Muscle of leg (tissue), 16 donors: ENCODE measurements at places on chromosomes 5 and 9. TPM values are rescaled to one million over a fixed set of nuclear protein-coding genes. Genes with fewer than 3 reads are reported as not detected.

CDC25C gene
- 4.0 TPM for total RNA-seq

- H3K27ac ChIP-seq: no peak overlapping the region
- H3K4me3 ChIP-seq: no peak overlapping the region
Observed at GRCh38 chr9:82091100-82091499, 102.5 kb downstream of the SPATA31D1 start.

- no peak for DNase-seq
- H3K4me1 ChIP-seq: no peaks in the 10 kb centered on the region
- no peak overlapping the region for H3K4me3 ChIP-seq
Observed at GRCh38 chr9:79883073-79883645, 311.4 kb downstream of the TLE4 start.

DNA sequence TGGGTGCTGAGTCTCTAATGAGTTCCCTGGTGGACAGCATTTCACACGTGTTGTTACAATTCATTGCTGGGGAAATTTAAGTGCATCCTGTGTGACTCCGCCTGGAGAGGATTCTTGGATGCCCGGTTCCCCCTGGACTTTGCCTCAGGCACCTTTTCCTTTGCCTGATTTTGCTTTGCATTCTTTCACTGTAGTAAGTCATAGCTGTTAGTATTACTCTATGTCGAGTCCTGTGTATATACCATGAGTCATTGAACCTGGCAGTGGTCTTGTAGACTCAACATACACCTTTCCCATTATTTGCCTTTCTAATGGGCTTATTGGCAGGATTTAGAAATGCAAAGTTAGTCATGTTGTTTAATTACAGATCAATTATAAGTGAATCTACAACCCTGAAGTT, 81.9 kb upstream of the DHFR start:
- H3K4me1 ChIP-seq: no peaks in the 10 kb centered on the region
- H3K27ac ChIP-seq: no peak overlapping the region
- H3K27me3 ChIP-seq: no peaks in the 10 kb centered on the region
- H3K4me3 ChIP-seq: no peak overlapping the region
- DNase-seq: no peak

DNA sequence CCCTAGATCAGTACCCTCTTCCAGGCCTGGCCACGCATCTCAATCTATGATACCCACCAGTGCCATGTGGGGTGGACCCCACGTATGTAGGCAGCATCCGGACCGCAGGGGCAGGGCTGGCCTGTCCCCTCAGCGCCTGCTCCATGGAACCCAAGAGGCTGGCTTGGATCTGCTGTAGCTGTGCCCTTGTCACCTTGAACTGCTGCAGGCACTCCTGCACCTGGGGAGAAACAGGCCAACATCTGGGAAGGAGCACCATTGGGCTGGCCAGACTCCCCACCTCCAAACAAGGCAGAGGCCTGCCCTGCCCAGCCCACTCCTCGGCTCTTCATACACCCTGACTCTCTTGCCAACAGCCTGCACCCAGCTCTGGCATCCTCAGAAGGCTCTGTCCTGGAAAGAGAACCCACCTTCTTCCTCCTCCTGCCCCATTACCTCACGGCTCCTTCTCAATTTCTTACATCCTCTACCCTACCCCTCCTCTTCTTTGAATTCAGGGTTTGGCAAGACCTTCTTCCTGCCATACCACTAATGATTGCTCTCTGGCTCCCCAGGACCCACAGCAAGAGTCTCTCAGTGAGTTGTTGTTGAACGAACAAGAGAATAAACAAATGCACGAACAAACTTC, 7.7 kb downstream of the HK3 start:
- H3K4me1 ChIP-seq: no peaks in the 10 kb centered on the region
- no peak for DNase-seq
- no peaks in the 10 kb centered on the region for H3K36me3 ChIP-seq

DNA sequence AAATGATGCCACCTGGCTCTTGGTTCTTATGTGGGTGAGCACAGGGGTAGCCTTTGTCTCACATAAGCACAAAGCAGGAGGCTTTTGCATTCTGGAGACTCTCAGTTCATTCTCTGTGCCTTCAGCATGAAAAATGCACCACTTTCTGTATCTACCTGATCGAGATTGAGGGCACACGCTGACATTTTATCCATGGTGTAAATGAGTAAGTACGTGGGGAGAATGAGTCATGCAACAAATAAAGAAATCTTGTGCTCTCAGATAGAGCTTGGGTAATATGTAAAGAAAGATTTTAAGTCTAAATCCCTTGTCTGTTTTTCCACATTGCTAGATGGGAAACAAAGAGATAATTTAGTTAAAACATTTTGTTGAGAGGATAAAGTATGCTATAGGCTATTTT, 607.2 kb upstream of the WWC1 start:
- H3K4me3 ChIP-seq: no peak overlapping the region
- H3K27ac ChIP-seq: no peak overlapping the region
- H3K27me3 ChIP-seq: no peaks in the 10 kb centered on the region
- no peaks in the 10 kb centered on the region for H3K4me1 ChIP-seq
- H3K36me3 ChIP-seq: no peaks in the 10 kb centered on the region

DNA sequence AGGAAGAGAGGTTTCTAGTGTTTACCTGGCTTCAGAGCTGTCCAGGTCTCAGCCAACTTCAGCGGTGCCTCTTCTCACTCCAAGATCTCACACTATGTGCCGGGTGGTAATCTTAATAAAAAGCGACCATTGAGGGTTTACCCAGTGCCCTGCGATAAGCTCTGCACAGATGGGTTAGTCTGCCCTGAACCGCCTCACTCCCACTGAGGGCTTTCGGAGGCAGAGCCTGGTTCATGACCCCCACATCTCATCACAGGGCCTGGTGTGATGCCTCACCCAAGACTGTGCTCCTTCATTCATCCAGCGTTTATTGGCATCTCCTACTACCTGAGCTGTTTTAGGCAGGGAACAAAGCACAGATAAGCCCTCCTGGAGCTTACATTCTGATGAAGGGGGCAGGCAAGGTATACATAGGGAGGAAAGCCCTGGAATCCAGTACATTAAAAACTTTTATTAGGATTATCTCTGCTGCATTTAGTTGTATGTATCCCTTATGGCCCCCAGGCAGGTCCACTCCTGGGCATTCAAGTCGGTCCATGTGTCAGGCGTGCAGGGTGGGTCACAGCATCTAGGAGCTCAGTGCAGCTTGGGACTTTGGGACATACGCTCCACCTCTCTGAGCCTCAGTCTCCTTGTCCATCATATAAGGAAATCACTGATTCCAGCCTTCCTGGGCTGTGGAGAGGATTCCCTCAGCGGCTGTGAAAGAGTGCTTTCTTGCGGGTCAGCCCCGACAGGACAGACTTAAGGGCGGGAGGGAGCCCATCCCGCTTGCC, 613 bp upstream of the COL15A1 start:
- peaks cover 23% of the 10 kb centered on the region for H3K27me3 ChIP-seq
- DNase-seq: no peak
- peaks cover 42% of the 10 kb centered on the region for H3K4me1 ChIP-seq
- peak overlapping the region; percentile 65 for H3K27ac ChIP-seq
- H3K4me3 ChIP-seq: peak overlapping the region; percentile 57

- no peaks in the 10 kb centered on the region for H3K36me3 ChIP-seq
- no peak overlapping the region for H3K4me3 ChIP-seq
- no peak overlapping the region for H3K27ac ChIP-seq
Observed at GRCh38 chr5:37662362-37662761, 177.5 kb downstream of the GDNF start.
